Stimulated activated CD8-positive, alpha-beta memory T cell treated with anti-CD3 and anti-CD28 coated beads, Interleukin-4, amount 100 ng/mL, for 4 hours (primary cell): ENCODE measurements at places on chromosomes 4 and X.

DNA sequence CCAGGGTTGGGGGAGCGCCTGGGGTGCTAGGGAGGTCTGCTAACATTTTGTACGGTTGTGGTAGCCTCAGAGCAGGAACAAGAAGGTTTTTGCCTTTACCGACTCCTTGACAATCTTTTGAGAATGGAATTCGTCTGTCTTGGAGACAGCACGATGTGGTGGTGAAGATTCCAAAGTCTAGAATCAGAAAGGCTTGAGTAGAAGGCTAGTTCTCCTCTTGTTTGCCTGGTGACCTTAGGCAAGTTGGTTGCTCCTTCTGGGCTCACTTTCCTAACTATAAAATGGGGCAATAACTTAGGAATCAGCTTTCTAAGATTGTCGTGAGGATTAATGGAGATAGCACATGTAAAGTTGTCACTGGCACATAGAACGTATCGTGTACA is 741 bp downstream of the FAM47E start:
- DNase-seq = no peak

DNA sequence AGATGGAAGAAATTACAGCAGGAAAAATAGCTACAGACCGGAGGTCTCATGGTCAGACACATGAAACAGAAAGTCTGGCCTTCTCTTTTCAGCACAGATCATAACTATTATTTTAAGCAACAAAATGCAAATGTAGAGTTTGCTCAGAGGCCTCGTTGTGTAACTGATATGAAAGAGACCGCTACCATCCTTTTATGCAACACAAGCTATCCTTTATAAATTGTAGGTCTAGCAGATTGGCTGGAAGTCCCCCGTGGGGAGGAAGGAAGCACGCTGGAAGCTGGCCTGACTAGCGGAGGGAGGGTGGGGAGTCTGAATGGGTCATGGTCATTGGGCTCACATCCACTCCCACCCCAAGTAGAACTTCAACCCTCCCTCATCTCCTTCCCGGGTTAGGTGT is 27.7 kb downstream of the DMP1 start:
- no peak for DNase-seq

GRCh38 chr4:5749568-5749967 is 38.6 kb downstream of the EVC start:
- DNase-seq = no peak

DNA sequence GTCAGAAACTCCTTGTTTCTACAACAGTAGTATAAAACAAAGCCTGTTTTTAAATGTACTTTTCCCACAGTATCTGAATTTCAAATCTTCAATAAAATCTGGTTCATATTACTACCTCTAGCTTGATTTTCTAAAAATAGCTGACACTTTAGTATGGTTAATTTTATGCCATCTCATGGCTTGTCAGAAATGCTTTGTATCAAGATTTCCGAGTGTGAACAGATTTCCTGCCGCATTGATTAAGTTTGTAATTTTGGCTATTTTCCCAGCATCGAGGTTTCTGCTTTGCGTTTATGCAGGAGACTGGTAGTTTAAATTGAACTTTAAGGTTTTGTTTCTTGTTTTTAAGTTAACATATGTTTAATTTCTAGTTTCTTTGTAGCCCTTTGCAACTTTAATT is 44.2 kb downstream of the CLCN3 start:
- no peak for DNase-seq

GRCh38 chr4:128600410-128600809 is 209.1 kb upstream of the JADE1 start:
- no peak for DNase-seq

DNA sequence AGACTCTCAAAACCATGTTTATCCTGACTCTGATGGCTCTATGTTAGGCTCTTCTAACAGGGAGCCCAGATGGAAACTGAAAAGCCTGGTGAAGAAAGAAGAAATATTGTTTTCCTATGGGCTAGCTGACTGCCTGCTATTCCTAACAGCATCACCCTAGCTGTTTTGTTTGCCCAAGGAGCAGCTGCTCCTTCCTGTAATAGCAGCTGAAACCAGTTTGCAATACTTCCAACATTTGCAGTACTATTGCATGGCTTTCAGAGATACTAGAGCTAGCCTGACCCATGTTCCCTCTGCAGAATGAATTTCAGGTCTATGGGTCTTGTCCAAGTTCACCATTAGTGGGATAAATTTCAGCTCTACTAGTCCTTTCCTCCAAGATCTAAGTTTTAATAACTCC is 495.2 kb downstream of the INPP4B start:
- DNase-seq = no peak

DNA sequence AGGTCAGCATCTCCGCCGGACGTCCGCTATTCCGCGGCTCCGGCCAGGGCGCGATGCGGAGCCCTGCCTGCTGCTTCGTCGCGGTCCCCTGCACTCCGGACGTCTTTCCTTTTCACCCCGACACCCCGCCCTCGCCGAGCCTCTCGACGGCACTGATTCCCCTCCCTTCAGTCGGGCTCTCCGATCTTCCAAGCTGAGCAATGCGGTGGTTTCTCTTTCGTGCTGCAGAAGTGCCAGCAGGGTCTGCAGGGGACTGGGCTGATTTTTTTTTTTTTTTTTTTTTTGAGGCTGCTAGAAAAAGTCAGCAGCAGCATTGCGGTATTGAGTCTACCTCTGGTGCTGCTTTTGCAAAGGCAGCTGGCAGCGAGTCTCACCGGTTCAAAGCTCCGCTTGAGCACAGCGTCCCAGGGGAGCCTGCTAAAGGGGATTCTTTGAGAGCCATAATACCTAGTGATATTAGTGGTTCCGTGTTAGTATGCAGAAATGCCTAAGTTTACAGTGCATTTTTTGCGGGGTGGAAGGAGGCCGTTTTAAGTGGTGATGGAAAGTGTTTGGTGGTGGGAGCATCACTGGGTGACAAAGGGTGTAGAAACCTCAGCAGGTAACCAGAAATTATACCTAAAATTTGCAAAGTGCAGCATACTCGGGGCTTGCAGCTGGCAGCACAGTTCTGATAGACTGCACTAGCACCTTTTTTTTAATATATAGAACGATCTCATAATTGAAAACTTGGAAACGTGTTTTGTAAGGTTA is 969 bp downstream of the STIM2 start:
- DNase-seq = peak; percentile 56

GRCh38 chr4:149910177-149910576 is 94.5 kb upstream of the IQCM start:
- no peak for DNase-seq

GRCh38 chrX:38336538-38337240 is 9.4 kb upstream of the RPGR start:
- DNase-seq = no peak

GRCh38 chr4:114015444-114015899 is 36.0 kb upstream of the ARSJ start:
- DNase-seq = no peak

DNA sequence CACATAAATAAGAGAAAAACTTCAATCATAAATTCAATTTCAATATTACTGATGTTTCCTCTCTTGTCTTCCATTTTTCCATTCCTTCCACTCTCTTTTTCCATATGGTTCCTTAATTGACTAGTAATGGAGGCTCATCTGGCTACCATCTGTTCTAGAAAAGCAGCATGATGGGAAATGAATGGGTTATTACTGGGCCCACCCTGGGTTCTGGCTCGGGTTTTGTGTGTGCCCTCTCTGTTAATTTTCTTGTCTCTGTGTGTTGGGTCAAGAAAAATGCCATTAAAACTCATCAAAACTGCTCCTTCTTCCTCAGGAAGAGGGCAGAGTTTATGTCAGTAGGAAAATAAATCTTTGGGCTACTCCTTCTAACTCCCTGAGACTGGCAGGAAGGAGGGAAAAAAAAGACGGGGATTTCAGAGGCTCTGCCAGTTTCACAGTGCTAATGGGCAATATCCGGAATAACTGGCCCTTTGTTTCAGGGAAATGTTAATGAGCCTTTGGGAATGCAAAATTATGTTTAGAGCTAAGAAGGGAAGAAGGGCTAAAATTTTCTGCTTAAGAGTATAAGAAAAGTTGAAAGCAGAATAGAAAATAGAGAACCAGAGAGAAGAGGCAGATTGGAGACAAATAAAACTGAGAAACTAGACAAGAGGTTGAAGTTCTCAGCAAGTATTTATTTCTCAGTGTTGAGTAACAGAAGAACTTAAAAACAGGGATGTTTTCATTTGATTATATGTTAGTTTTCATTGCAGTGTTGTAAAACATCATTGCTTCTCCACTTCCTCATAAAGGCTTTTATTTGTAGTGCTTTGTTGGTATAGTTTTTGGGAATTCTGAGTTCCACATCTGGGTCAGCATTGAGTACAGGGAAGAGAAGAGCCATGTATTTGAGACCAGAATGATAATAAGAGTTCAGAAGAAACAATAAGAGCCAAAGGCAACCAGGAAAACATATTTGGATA is 19.7 kb downstream of the GABRB1 start:
- no peak for DNase-seq

DNA sequence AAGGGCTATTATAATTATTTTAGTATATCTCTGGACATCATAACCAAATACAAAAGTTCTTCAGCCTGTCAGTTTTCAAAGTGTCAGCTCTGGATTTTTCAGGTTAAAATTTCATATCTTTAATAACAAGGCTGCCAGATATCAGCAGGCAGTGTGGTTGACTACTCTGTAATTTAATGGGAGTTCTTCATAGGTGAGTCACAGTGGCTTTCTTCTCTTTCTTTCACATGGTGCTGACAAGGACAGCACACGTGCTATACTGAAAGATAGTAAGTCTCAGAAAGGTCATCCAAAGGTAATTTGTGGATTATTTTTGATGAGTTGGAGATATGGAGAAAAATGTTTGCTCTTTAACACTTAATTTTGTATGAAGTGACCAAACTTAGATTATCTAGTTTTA is 43.2 kb downstream of the GALNT7 start:
- no peak for DNase-seq

GRCh38 chr4:47432749-47433148 is 30.8 kb downstream of the COMMD8 start:
- no peak for DNase-seq

DNA sequence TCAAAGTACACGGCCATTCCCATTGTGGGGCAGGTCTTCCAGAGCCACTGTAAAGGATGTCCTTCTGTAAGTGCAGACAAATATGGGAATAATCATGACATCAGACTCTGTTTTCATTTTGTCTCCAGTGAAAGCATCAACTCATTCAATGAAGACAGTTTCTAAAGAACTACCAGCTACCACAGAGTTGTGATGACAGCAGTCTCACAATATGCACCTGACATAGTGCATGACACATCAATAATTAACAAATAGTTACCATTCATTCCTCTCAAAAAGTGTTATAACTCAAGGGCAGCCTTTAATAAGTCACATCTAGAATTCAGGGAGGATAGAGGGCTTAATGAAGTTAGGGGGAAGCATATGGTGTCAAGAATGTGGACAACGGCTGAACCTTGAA is 20.2 kb downstream of the MTTP start:
- no peak for DNase-seq

GRCh38 chr4:18025288-18025687 is 3.7 kb upstream of the LCORL start:
- DNase-seq = no peak

DNA sequence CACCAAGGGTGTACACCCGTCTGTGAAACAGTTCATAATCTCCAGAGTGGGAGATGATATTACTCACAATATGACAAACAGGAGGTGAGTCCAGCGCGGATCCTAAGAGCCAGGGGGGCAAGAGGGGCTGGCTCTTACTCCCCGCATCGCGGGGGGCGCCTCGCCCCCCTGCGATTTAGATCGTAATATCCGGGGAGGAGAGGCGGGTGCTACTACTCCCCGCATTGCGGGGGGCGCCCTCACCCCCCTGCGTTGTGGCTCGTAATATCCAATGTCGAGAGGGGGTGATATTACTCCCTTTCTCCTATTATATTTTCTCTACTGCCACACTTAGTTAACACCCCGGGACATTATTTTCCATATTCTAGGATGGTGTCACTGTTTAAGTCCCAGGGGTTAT is 131.9 kb downstream of the ADRA2C start:
- DNase-seq = no peak

DNA sequence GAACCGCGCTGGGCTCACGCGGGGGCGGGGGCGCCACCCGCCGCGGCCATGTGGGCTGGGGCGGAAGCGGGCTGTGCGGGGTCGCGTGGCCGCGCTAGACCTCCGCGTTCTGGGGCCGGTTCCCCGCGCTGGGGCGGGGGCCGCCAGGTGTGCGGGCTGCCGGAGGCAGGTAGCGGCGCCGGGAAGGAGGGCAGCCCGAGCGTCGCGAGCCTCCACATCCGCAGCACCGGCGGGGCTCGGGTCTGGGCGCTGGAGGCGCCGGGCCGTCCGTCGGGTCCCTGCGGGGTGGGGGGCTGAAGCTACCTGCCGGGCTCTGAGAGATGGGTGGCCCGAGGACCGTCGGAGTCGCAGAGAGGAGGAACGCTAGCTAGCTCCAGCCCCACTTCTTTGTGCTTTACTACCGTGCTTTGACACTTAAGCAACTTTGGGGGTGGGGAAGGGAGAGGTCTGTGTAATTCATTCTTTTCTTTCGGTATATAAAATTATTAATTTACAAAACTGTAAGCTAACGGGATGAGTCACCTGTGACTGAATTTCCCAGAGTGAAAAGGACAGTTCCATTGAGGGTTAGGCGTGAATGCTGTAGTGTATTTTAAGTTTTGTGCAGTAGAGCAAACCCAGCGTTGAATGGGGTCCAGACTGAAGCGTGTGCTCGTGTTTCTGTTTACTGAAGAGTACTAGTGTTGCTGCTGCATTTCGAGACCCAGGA is 689 bp downstream of the METAP1 start:
- no peak for DNase-seq

DNA sequence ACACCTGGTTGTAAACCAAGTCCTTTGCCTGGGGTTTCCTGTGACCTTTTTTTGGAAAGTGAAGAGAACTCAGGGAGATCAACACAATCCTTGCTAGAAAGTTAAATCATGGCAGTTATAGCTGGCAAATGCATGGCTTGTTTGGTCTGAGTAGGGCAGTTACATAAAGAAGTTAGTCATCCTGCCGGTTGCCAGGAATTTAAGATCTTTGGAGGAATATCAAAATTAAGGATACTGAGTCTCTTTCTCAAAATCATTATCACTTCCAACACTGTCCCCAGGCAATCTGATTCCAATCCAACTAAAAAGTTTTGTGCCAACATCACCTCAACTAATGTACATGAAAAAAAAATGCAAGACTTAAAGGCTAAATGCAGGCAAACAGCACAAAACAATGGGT is 40.3 kb downstream of the C4orf54 start:
- no peak for DNase-seq
